ENCODE measurements at places on chromosomes 7 and 10.

DNA sequence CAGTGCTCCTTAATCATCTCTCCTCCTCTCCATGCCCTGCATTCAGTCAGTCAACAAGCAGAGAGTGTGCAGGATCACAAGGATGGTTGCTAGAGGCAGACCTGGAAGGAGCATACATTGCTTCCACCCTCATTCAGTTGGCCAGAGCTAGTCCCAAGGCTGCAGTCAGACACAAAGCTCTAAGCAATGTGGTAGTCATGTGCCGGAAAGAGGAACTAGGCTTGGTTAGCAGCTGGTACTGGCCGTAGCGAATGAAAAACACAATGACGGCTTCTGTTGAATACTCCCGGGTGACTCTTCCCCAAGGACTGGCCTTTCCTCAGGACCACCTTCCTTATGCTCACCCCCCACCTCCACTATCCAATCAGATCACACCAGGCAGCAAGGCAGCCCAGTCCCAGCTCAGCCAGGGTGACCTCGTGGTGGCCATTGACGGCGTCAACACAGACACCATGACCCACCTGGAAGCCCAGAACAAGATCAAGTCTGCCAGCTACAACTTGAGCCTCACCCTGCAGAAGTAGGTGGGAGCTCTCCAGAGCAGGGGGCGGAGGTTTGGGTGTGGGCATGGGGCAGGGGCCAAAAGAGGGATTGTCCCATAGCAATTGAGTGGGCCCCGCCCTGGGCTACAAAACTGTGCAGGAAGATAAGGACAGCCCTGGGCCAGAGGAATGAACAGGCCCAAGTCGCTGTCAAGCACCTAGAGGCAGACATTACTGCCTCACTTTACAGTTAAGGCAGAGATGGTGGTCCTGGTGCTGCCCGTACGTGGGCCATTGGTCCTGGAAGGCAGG is 10.9 kb downstream of the LDB3 start:
- no peak for DNase-seq

GRCh38 chr7:101952355-101953247 is 135.2 kb downstream of the CUX1 start:
- no peak for DNase-seq

GRCh38 chr10:129905553-129905952 is 58.5 kb downstream of the EBF3 start:
- DNase-seq: no peak

DNA sequence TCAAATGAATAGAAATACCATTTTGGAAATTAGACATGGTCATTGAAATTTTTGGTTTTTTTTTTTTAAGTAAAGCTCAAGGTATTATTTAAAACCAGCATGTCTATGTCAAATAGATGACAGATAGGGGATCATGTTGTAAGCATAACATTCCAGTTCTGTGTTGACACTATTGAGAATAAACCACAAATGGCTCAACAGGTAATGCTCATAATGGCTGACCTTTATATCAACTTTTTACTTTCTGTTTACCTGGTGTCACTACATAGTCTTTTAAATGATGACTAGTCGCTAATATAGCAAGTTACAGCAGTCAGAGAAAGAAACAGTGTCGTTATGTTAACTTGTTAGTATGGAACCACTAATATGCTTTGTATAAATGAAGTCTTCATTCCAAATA is 616.0 kb downstream of the GATA3 start:
- no peak for DNase-seq

- no peak for DNase-seq
Measured at GRCh38 chr7:11450281-11450680, 381.7 kb downstream of the THSD7A start.

DNA sequence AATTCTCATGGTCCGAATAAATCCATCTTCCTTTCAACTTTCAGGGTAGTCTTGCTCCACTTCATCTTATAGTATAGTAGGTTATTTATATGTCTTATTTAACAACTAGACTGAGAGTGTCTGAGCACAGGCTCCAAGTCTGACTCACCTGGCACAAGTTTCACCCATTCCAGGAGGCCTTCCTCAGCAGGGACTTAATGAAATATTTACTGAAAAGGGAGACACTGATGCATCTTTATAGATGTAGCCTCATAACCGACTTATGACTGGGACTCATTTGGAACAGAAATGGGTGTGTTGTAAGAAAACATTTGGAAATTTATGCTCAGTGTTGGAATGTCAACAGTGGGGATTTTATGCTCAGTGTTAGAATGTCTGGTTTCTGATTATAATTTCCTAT is 59.9 kb downstream of the CH25H start:
- no peak for DNase-seq

DNA sequence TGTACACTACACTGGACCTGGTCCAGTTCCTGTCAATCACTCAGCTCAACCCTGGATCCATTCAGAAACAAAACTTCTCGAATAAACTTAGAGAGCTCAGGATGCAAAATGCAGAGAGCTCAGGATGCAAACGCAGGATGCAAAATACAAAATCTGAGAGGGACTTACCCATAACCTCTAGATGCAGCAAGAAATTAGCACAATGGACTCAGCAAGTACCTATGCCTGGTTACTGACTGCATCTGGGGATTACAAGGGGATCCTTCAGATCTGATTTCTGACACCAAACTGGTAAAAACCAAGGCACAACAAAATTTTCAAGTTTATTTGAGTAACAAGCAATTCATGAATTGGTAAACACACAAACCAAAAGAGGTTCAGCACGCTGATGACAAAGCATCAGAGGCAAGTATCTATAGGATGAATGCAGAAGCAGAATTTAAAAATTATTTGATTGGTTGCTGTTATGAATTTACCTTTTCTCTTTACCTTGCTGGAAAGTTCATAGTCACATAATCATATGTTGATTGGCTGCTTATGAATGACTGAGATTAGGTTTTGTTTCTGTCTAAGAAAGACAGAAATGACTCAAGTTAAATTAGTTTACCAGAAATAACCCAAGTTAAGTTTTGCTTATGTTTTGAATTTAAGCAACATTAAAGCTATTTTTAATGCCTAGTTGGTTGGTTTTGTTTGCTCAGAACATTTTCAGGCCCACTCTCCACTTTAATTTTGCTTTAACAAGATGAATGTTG is 11.4 kb downstream of the GIMAP6 start:
- DNase-seq: no peak

- DNase-seq: no peak
Measured at GRCh38 chr7:80611353-80611752, 27.1 kb upstream of the CD36 start.

DNA sequence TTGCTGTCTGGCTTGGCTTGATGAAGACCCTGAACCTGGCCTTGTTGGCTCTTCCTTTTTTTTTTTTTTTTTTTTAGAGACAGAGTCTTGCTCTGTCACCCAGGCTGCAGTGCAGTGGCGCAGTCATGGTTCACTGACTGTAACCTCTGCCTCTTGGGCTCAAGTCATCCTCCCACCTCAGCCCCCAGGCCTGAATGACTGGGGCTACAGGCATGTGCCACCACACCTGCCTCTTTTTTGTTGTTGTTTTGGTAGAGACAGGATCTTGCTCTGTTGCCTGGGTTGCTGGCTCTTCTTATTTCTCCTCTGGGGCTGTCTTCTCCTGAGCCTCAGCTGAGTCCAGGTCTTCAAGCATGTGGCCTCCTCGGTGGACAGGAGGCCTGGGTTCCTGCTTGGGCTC is 44.7 kb downstream of the PRF1 start:
- DNase-seq: no peak

GRCh38 chr10:110546077-110546476 is 21.4 kb upstream of the SMC3 start:
- no peak for DNase-seq

DNA sequence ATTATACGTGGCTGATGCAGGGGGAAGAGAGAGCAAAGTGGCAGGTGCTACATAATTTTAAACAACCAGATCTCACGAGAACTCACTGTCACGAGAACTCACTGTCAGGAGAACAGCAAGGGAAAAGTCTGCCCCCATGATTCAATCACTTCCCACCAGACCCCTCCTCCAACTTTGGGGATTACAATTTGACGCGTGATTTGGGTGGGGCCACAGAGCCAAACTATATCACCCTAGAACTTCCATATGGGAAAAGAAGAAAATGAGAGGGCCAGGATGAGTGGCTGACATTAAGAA is 15.8 kb downstream of the EZH2 start:
- no peak for DNase-seq

GRCh38 chr7:39620486-39620885 is 2.9 kb upstream of the RALA start:
- no peak for DNase-seq

Data from effector memory CD8-positive, alpha-beta T cell (primary cell).